GM06990 (cell line): ENCODE measurements at places on chromosomes 2 and 18.

DNA sequence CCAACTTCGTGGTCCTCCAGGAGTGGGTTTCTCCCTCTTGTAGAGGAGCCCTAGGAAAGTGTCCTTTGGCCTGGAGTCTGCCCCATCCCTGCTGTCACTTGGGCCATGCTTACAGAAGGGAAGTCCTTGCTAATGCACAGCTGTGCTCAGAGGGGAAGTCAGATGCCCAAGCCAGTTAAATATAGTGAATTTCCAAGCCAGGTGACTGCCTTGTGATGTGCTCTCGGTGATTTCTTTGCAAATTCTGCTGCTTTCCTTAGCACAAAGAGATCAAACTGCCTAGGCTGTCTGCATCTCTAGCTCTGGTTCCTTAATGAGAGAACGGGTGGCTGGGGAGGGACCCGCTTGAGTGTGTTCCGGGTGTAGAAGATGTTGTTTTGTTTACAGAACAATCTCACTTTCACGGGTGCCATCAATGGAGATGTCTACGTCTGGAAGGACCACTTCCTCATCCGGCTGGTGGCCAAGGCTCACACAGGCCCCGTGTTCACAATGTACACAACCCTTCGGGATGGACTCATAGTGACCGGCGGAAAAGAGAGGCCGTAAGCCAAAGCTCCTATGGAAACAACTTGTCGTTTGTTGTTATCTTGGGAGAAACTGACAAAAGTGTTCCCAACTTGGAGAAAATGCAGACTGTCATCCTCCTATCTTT, 91.4 kb downstream of the RTN4 start:
- no peak for DNase-seq

- DNase-seq = no peak
Measured at GRCh38 chr2:229133155-229133772, 137.8 kb downstream of the PID1 start.

GRCh38 chr18:33169218-33169617, 271.3 kb downstream of the CCDC178 start:
- DNase-seq = no peak

DNA sequence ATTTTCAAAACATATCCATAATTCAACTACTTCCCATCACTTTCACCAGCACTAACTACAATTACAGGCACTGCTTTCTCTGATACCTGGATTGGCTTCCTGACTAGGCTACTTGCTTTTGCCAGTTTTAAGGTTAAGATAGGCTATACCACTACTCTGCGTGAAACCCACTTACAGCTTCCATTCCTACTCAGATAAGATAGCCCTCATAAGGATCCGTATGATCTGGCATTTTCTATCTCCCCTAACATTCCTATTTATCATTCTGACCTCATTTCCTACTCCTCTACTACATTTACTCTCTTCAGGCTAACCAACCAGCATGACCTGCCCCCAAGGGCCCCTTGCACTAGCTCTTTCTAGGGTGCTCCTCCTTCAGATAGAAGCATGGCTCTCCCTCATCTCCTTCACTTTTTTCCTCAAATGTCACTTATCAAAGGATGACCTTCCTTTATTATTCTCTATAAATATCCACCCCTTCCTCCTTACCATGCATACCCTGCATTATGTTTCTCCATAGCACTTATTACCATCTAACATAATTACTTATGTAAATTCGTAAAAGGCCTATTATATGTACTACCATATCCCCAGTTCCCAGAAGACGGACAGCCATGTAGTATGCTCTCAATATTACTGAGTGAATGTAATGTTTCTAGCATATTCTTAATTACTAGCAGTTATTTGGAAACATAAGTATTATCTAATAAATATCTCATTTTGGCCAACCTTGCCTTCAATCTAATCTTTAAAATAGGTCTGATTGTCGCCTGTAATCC, 4.4 kb downstream of the TIA1 start:
- no peak for DNase-seq

DNA sequence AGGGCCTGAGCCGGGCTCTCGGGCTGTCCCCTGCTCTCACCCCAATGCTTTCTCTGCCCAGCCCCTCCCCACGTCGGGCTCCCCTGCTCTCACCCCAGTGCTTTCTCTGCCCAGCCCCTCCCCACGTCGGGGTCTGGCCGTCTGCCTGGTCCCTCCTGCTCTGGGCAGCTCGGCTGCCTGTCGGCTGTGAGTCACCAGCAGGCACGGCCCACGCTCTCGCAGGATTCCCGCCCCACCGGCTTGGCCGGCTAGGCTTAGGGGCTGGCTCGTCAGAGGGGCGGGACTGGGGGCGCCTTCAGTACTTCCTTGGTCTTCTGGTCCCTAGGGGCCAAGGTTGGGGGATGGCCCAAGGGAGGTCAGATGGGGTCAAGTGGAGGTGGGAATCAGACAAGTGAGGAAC, 3.3 kb downstream of the BOK start:
- DNase-seq = no peak

- DNase-seq = no peak
Measured at GRCh38 chr2:165691615-165692014, 102.4 kb downstream of the GALNT3 start.

GRCh38 chr18:29307231-29307630, 1130.3 kb upstream of the CDH2 start:
- DNase-seq = no peak

GRCh38 chr2:107808959-107809358, 17.7 kb upstream of the RGPD4 start:
- no peak for DNase-seq

- no peak for DNase-seq
Measured at GRCh38 chr18:36326771-36327170, 29.3 kb downstream of the FHOD3 start.

GRCh38 chr2:227864161-227864756, 7.2 kb upstream of the DAW1 start:
- no peak for DNase-seq

DNA sequence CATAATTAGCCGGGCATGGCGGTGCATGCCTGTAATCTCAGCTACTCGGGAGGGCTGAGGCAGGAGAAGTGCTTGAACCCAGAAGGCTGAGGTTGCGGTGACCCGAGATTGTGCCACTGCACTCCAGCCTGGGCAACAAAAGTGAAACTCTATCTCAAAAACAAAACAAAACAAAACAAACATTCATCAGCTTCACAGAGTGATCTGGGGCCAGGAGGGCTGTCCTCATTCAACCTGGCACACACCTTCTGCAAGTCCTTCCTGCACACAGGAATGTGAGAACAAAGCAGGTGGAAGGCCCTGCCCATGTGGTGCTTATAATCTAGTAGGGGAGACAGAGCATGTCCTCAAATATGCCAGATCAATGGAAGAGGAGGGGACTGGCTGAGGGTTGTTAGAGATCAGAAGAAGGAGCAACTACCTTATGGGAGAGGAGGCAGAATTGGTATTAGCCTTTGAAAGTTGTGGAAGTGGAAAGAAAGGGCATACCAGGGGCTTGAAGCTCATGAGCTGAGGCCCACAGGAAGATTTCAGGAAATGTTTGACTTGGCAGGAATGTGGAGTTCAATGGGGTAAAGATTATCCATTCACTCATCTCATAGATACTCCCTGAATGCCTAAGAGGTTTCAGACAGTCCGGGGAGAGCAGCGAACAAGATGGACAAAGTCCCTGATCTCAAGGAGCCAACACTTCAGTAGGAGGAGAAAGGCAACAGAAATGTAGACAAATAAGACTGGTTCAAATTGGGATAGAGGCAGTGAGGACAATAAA, 155.3 kb upstream of the SIX3 start:
- no peak for DNase-seq

DNA sequence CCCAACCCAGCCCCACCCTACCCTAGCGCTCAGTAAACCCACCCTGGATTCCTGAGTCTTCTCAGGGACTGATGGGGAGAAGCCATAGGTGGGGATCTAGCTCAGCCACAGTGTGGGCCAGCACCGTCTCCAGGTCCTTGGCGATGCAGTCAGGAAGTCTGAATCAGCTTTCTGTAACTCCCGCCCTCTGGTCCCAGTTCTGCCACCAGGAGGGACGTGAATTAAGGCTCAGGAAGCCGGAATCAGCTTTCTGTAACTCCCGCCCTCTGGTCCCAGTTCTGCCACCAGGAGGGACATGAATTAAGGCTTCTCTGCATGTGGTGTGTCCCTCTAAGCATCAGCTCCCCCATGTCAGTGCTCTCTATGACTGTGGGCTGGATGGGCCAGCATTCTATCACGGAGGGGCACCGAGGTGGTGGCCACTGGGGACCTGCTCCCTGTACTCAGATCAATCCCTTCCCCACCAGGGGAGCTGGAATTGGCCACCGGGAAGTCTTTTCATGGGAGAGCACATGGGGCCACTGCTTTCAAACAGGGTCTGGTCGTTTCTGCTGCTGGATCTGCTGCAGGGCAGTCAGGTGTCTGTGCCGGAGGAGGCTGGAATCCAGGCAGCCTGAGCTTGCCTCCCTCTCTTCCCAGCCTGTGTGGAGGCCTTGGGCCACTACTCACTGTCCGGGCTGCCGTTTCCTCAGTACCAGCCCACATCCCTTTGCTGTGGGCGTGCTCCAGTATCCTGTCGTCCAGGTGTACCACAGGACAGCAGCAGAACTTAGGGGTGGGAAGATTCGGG, 24.7 kb downstream of the ASB18 start:
- DNase-seq = no peak

DNA sequence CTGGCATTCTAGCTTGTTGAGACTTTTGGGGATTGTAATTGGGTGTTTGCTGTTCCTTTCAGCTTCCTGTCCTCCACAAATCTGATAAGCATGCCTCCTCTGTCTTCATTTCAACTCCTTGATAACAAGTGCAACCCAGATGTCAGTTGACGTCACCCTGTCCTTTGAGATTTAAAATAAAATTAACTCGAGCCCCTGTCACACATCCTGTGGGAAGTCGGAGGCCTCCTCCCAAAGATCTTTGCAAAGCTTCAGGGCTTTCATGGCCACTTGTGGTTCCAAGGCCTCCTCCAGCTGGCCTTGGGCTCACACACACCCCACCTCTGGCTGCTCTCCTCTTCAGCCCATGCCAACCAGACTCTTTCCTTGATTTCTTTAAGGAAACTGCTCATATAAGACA, 69.9 kb upstream of the ITGA6 start:
- no peak for DNase-seq

DNA sequence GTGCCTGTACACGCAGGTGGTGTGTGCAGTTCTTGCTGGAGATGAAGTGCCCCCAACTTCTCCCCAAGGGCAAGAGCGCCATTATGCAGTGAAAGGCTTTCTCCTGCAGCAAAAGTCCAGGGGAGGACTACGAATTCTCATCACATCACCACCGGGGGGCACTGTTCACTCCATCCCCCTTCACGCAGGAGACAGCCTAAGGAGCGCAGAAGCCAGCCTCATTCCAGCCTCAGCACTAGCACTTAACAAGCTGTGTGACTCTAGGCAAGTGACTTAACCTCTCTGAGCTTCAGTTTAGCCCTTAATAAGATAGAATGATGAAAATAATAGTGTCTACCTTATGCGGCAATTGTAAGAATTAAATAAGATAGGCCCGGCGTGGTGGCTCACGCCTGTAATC, 32.3 kb downstream of the DNMT3A start:
- DNase-seq = no peak

DNA sequence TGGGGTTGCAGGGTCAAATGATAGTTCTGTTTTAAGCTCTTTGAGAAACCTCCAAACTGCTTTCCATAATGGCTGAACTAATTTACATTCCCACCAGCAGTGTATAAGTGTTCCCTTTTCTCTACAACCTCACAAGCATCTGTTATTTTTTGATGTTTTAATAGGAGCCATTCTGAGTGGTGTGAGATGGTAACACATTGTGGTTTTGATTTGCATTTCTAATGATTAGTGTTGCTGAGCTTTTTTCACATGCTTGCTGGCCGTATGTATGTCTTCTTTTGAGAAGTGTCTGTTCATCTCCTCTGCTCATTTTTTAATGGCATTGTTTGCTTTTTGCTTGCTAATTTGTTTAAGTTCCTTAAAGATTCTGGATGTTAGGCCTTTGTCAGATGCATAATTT, 107.7 kb downstream of the PDE11A start:
- DNase-seq = no peak

DNA sequence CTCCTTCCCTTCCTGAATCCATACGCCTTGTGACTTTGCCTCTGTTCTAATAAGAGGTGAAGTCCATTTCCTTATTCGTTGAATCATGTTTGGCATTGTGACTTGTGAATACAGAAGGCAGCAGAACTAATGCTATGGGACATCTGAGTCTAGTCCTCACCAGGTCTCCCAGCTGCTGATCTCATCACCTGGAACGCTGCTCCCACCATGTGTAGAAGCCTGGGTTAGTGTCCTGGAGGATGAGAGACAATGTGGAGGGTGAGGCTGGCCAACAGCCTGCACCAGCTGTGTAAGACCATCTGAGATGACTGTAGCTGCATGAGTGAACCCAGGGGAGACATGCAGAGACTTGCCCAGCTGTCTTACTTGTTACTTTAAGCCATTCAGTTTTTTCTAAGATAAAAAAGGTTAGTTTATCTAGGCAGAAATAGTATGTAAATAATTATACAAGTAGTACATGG, 3.5 kb upstream of the HAAO start:
- peak; percentile 70 for DNase-seq

- DNase-seq = no peak
Measured at GRCh38 chr2:201127570-201127969, 11.6 kb downstream of the CFLAR start.

DNA sequence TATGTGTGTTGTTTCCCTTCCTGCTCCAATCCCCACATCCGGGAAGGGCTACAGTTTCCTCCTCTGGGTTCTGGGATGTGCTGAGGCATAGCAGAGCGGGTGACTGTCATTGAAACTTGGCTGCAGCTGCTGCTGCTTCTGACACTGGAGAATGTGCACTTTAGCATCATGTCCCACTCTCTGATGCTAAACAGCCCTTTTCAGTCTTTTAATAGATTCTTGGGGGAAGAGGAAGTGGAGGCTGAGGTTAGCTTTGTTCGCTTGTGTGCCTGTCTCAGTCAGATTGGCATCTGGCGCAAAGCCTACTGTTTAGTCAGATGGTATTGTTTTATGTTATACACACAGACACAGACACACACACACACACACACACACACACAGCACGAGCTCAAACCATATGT, 136.5 kb upstream of the RND3 start:
- peak; percentile 15 for DNase-seq

DNA sequence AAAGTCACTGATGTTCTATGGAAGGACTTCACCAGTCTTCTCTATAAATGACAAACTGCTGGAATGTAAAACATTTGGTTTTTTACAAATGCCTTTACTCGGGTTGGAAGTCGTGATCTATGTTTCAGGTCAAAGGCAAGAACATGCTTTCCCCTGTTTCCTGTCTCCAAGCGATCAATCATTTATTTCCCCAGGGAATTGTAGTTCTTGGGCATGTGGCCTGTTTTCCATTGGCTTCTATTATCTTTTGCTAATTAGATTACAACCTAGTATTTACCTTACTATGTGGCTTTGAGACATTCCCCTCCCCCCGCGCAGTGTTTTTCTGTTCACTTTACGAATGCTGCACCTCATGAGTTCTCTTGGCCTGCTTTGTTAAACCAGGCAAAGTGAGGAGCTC, 684.2 kb downstream of the EPHA4 start:
- no peak for DNase-seq

- no peak for DNase-seq
Measured at GRCh38 chr2:206478340-206478739, 35.0 kb downstream of the ADAM23 start.
